HepG2 (cell line): ENCODE measurements at places on chromosomes 5 and 9. TPM values are rescaled to one million over a fixed set of nuclear protein-coding genes. Genes with fewer than 3 reads are reported as not detected.

Gene RNF208
- polyA plus RNA-seq, result 1.6 and 2.0 TPM in 2 replicates

Gene PLPP1
- 12.1 and 13.3 TPM in 2 replicates for polyA plus RNA-seq

Gene ELAVL2
- not detected in 2 replicates for polyA plus RNA-seq

Gene TTC23L
- polyA plus RNA-seq, result 0.37 and 0.54 TPM in 2 replicates

Gene CEL
- polyA plus RNA-seq, result 0.63 and 0.81 TPM in 2 replicates

DNA sequence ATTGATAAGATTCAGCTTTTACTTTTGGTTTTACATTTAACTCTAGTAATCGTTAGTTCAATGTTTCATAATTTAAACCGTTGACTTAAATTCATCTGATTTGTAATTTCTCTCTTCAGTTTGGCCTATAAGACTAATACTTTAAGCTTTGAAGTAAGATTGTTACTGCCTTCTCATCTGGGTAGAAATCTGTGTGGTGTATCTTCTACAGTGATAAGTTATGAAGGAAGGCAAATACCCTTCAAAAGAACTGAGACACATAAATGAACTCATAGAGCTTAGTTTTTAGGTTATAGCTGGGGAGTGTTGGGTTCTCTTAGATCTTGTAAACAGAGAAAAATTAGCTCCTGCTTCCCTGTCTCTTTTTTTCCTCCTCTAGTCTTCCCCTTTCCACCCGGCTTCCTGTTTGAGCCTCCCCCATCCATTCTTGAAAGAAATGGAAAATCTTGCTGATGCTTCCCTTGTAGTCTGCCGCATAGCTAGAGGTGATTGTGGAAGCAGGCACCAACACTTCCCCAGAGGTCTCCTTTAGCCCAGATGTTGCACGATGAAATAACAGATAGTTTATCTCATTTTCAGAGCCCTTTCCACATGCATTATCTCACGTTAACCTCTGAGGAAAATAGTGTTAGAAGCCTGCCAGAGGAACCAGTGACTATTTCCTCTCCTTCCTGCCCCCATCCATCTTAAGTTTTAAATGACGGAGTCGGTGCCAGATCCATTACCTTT lies 2.0 kb upstream of the F2RL2 start:
- H3K27ac ChIP-seq, result no peak overlapping the region
- no peak overlapping the region for H3K4me3 ChIP-seq
- no peak for DNase-seq
- H3K36me3 ChIP-seq, result peaks cover 13% of the 10 kb centered on the region; the same call in 2 of the 3 replicates
- H3K27me3 ChIP-seq, result no peaks in the 10 kb centered on the region
- H3K4me1 ChIP-seq, result no peaks in the 10 kb centered on the region

- H3K36me3 ChIP-seq, result no peaks in the 10 kb centered on the region
- peaks cover 7% of the 10 kb centered on the region; the same call in 1 of the 3 replicates for H3K27me3 ChIP-seq
- H3K4me3 ChIP-seq, result no peak overlapping the region
Measured at GRCh38 chr5:66306105-66306843, 162.2 kb downstream of the SREK1 start.

- no peaks in the 10 kb centered on the region for H3K36me3 ChIP-seq
- no peaks in the 10 kb centered on the region; the same call in 1 of the 2 replicates for H3K27me3 ChIP-seq
- H3K4me1 ChIP-seq, result peaks cover 14% of the 10 kb centered on the region
- H3K27ac ChIP-seq, result no peak overlapping the region
Measured at GRCh38 chr5:10671041-10672008, 89.7 kb downstream of the DAP start.

- H3K27me3 ChIP-seq, result peaks cover 5% of the 10 kb centered on the region; the same call in 1 of the 3 replicates
- no peak overlapping the region for H3K27ac ChIP-seq
- H3K36me3 ChIP-seq, result peaks cover 23% of the 10 kb centered on the region
- H3K4me3 ChIP-seq, result no peak overlapping the region
- no peak for DNase-seq
- H3K4me1 ChIP-seq, result peaks cover 12% of the 10 kb centered on the region
Measured at GRCh38 chr9:100101608-100102007, 2.6 kb downstream of the INVS start.

- no peaks in the 10 kb centered on the region for H3K27me3 ChIP-seq
- H3K4me1 ChIP-seq, result peaks cover 62% of the 10 kb centered on the region
- peaks cover 14% of the 10 kb centered on the region for H3K36me3 ChIP-seq
- peak; percentile 97 for DNase-seq
- H3K27ac ChIP-seq, result peak overlapping the region; percentile 90
Measured at GRCh38 chr9:109251080-109251775, 69.6 kb downstream of the EPB41L4B start.

DNA sequence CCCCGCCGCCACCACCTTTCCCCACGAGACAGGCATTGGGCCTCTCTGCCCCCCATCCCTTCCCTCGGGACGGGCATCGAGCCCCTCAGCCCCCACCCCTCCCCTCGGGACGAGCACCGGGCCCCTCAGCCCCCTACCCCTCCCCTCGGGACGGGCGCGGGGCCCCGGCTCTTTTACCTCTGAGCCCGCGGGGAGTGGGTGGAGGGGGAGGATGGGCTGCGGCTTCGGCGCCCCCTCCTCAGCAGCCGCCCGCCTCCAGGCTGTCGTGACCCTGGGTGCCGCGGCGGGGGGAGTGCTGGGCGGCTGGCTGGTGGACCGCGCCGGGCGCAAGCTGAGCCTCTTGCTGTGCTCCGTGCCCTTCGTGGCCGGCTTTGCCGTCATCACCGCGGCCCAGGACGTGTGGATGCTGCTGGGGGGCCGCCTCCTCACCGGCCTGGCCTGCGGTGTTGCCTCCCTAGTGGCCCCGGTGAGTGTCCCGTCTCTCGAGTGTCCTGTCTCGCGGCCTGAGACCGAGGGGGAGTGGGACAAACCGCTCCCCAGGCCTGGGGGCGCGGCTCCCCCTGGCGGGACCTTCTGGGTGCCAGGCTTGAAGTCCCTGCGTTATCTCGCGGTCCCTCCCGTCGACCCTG lies 791 bp downstream of the SLC2A8 start:
- DNase-seq, result peak; percentile 36
- H3K27ac ChIP-seq, result peak overlapping the region; percentile 89
- H3K4me3 ChIP-seq, result peak overlapping the region; percentile 96
- peaks cover 16% of the 10 kb centered on the region for H3K36me3 ChIP-seq

GRCh38 chr9:82882138-82882537 lies 180.8 kb downstream of the RASEF start:
- H3K4me3 ChIP-seq, result no peak overlapping the region
- no peak for DNase-seq
- no peaks in the 10 kb centered on the region for H3K36me3 ChIP-seq
- H3K27ac ChIP-seq, result no peak overlapping the region
- H3K4me1 ChIP-seq, result no peaks in the 10 kb centered on the region
- no peaks in the 10 kb centered on the region for H3K27me3 ChIP-seq

DNA sequence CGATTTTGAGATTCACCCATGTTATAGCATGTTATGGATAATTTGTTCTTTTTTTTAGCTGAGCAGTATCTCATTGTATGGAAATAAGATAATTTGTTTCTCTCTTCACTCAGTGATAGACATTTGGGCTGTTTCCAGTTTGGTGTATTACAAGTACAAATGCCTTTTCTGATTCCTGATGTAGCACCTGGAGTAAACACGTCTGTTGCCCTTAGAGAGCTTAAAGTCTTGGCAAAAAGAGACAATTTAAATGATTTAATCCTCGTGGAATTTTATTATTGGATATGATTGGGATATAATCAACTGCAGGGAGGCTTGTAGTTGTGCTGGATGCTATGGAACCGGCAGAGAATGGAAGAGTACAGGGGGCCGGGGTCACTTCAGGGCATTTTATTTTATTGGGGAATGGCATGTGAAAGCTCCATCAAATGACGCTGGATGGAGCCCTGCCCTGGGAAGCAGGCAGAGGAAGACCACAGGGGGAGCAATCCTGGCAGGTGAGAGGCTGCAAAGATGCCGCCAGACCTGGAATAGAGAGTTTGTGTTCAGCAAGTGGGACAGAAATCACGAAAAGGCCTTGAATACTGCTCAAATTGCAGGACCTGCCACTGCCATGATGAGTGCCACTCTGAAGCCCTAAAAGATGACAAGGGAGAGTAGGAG lies 31.0 kb upstream of the TGFBI start:
- H3K4me1 ChIP-seq, result peaks cover 36% of the 10 kb centered on the region
- no peak for DNase-seq
- no peak overlapping the region for H3K4me3 ChIP-seq
- H3K27ac ChIP-seq, result no peak overlapping the region
- no peaks in the 10 kb centered on the region for H3K36me3 ChIP-seq
- H3K27me3 ChIP-seq, result no peaks in the 10 kb centered on the region

DNA sequence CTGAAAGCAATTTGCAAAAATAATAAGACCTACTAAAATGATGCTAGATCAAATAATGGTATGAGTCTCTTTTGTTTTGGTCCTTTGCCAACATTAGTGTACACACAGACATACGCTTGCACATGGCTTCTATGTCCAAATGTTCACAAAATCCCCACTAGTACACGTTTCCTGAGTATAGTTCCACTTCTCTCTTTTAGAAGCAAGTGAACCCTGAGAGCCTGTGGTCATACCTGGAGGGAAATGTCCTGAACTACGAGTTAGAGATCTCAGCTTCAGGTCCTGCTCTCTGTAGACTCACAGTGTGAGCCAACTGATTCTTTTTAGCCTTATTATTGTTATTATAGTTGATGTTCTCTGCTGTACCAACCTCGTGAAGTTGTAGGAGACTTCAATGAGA lies 47.3 kb upstream of the ACTBL2 start:
- no peaks in the 10 kb centered on the region for H3K27me3 ChIP-seq
- no peak overlapping the region for H3K4me3 ChIP-seq
- H3K4me1 ChIP-seq, result no peaks in the 10 kb centered on the region

GRCh38 chr9:74245866-74246497 lies 251.2 kb upstream of the RORB start:
- no peaks in the 10 kb centered on the region for H3K36me3 ChIP-seq
- DNase-seq, result no peak
- H3K27ac ChIP-seq, result no peak overlapping the region
- H3K4me3 ChIP-seq, result no peak overlapping the region

DNA sequence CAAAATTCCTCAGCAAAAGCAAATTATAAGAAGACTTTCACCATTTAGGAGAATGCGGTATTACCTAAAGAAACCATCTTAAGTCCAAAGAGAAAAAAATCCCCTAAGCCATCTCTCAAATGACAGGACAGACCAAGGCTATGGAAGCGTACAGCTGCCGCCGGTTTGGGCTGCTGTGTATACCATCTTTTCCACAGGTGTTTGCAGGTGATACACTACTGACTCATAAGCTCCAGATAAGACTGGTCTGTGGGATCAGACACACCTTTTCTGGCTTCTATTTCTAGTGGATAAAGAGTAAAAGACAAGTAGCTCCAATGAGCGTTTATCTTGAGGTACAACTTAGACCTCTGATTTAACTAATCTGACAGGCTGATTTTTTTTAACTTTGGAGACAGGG lies 7.7 kb downstream of the CDKN2AIPNL start:
- no peak overlapping the region for H3K27ac ChIP-seq
- peaks cover 2% of the 10 kb centered on the region; the same call in 1 of the 2 replicates for H3K4me1 ChIP-seq

DNA sequence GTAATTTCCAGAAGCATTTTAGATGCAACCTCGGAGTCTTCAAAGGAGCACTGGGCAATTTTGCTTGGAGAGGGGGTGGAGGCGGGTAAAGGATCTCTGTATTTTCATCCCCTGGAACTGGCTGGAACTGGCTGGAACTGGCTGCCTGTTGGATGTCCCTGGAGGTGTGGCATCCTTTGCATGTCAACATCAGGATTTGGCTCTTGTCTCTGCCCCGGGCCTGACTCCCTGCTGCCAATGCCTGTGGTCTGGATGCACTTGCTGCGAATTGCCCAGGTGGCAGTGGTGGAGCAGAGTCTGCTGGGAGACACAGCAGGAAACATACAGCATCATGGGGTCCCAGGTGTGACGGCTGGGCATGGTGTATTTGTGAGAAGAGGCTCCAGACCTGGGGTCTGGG lies 391.3 kb downstream of the GADD45G start:
- no peak overlapping the region for H3K27ac ChIP-seq
- no peak for DNase-seq

DNA sequence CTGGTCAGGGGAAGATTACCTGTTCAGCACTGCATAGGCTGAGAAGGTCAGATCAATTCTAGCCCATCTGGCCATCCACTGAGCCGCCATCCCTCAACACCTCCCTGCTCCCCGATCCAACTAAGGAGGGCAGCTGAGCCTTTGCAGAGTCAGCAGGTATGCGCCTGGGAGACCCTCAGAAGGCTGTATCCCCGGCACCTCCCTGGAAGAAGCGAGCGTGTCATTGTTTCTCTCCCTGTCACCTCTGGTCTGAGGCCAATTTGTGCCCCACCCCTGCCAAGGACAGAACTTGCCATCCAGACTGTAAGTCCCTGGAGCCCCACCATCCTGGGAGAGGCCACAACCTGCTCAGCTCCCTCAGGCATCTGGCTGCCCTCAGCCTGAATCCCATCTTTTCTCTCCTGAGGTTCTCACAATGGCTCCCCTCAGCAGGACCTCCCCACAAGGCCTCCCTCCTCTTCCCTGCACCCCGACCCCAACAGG lies 2.6 kb downstream of the CLTB start:
- H3K36me3 ChIP-seq, result peaks cover 6% of the 10 kb centered on the region; the same call in 1 of the 3 replicates
- peaks cover 29% of the 10 kb centered on the region for H3K4me1 ChIP-seq
- no peak for DNase-seq
- no peak overlapping the region for H3K27ac ChIP-seq
- no peak overlapping the region for H3K4me3 ChIP-seq
- no peaks in the 10 kb centered on the region for H3K27me3 ChIP-seq

DNA sequence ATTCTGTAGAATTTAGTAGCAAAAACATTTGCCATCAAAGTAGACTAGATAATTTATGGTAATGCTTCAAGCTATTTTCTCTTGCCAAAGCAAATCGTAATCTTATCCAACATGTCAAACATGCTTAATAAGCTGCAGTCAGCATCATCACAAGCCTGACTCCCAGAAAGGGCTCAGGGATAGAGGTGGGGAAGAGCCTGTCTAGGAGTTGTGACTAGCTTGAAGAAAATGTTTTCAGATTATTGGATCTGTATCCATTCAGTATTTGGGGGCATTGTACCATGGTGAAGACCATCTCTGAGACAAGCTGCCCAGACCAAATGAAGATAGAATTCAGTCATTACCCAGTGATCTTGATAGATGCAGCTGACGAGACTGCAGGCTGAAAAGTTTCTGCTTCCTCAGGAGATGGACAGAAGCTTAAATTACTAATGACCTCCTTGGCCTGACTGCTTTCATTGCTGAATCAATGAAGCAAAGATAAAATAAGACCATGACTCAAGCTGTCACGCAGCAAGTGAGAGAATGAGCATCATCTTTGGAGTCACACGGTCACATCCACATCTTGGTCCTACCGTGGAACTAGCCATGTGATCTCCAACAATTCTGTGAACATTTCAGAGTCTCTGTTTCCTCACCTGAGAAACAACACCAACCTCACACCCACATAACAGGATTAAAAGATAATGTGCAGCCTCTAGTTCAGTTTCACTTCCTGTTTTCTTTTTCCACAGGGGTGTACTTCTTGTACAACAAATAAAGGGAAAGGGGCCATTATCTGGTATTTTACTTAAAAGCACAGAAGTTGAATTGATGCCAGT lies 9.4 kb downstream of the ERAP2 start:
- DNase-seq, result no peak
- H3K36me3 ChIP-seq, result peaks cover 1% of the 10 kb centered on the region; the same call in 1 of the 2 replicates
- H3K27ac ChIP-seq, result no peak overlapping the region
- H3K4me3 ChIP-seq, result no peak overlapping the region
- no peaks in the 10 kb centered on the region for H3K27me3 ChIP-seq

- no peaks in the 10 kb centered on the region for H3K36me3 ChIP-seq
- peaks cover 21% of the 10 kb centered on the region for H3K4me1 ChIP-seq
- no peak overlapping the region for H3K4me3 ChIP-seq
- H3K27me3 ChIP-seq, result no peaks in the 10 kb centered on the region
- no peak overlapping the region for H3K27ac ChIP-seq
Measured at GRCh38 chr5:92640340-92640739, 940.7 kb downstream of the NR2F1-AS1 start.

GRCh38 chr9:93422977-93423616 lies 28.4 kb upstream of the FAM120A start:
- no peak for DNase-seq
- H3K36me3 ChIP-seq, result no peaks in the 10 kb centered on the region
- no peaks in the 10 kb centered on the region; the same call in 2 of the 3 replicates for H3K27me3 ChIP-seq
- no peak overlapping the region for H3K4me3 ChIP-seq
- no peak overlapping the region for H3K27ac ChIP-seq
- no peaks in the 10 kb centered on the region for H3K4me1 ChIP-seq
